ENCODE measurements at places on chromosomes 7 and 10. TPM values are rescaled to one million over a fixed set of nuclear protein-coding genes. Genes with fewer than 3 reads are reported as not detected.

SEMA3E gene
- polyA plus RNA-seq: 36.0 TPM

CNTNAP2 gene
- polyA plus RNA-seq: 37.2 TPM

CAV1 gene
- 431 TPM for polyA plus RNA-seq

C10orf143 gene
- polyA plus RNA-seq: 5.5 TPM

STAG3 gene
- 24.7 TPM for polyA plus RNA-seq

ZNF37A gene
- 15.5 TPM for polyA plus RNA-seq

NRCAM gene
- 15.2 TPM for polyA plus RNA-seq

ITIH5 gene
- 31.9 TPM for polyA plus RNA-seq

GRCh38 chr7:158062661-158063060, 525.0 kb downstream of the PTPRN2 start:
- DNase-seq: no peak

DNA sequence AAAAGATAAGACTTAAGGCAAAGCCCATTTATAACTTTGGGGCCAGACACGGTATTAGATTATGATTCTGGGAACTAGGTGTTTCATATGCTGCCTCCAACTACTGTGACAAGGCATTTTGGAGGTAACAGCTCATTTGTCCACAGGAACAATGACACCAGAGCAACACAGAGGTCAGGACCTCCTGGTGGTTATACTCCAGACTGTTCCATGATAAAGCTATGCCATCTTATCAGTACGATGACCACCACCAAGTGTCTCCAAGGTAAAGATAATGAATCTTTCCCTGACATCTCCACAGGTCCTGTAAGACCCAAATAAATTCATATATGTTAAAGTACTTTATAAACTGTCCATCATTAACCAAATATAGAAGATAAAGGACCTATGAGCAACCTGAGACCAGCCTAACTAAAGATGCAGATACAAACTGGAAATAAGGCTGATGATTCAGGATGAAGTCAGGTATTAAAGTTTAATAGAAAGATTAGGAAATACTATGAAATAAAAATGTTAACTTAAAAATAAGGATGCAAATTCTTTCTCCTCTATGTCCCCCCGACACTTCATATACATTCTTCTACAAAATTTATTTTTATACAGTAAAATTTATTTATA, 26.2 kb downstream of the CUL2 start:
- no peak for DNase-seq

DNA sequence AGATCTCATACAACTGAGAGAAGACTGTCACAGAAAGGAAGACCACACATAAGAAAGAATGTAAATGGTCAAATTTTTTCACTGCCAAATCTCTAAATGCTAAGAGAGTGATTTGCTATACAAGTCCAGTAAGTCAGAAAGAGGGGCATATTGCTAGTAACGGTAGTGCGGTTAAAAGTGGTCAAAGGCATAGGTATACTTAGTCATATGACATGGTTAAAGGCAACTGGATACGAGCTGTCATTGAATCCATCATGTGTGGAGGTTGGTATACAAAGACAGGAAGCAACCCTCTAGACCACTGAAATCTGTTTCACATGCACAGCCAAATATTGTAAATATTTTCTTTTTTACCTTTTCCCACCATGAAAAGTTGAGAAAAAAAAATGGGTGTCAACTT, 4.8 kb downstream of the INHBA start:
- no peak for DNase-seq

DNA sequence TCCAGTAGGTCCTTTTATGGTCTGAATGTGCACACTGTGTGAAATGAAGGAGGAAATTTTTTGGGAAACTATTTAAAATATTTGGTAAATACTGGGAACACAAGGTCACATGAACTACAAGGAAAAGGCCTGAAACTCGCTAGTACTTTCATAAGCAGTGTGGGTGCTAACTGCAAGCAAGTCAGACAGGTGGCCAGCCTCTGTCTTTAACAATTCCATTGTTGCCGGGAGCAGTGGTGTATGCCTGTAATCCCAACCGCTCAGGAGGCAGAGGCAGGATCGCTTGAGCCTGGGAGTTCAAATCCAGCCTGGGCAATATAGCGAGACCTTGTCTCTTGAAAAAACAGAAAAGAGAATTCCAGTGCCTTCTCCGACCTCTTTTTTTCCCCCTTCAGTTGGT, 37.5 kb downstream of the SMURF1 start:
- DNase-seq: no peak

DNA sequence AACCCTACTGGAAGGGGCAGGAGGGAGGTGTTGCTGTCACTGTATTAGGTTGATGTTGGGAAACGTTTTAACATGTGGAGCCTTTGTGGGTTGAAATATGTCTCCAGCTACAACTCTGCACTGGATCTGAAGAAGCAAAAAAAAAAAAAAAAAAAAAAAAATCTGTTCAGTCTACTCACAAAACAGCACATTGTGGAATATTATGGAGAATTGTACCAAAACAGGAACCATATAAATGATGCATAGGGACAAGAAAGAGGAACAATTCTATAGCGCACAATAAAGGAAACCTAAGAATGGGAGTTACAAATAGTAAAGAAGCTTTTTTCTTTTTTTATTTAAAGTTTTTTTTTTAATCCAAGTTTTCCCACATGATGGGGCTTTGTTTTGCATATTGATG, 63.8 kb downstream of the CCSER2 start:
- DNase-seq: no peak

GRCh38 chr7:47635091-47636080, 53.5 kb upstream of the TNS3 start:
- no peak for DNase-seq

- DNase-seq: no peak
Measured at GRCh38 chr10:112989826-112990225, 39.8 kb downstream of the TCF7L2 start.

- no peak for DNase-seq
Measured at GRCh38 chr10:37010741-37011140, 114.7 kb upstream of the ANKRD30A start.

DNA sequence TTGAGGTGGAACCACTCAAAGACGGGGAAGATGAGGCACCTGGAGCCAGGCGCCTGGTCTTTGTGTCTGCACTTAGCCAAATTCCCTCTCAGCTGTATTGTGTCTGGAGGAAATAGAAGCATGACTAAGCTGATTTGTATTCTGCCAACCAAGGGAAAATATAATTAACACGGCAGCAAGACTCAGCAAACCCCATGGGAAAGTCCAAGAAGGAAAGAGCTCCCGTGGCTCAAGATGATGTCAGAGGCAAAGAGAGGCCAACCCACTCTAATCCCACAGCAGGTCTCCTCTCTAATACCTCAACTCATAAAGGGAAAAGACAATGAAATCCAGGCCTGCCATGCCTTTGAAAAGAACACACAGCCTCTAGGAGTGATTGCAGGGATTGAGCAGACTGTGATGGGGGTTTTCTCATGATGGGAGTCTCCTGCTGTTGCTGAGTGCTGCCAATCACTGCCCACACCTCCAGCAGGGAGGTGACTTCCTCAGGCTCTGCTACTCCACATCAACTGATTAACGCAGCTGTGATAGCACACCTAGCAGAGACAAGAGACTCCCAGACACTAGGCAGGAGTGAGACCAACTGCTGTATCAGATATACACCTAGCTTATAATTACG, 255.5 kb upstream of the C7orf33 start:
- no peak for DNase-seq

DNA sequence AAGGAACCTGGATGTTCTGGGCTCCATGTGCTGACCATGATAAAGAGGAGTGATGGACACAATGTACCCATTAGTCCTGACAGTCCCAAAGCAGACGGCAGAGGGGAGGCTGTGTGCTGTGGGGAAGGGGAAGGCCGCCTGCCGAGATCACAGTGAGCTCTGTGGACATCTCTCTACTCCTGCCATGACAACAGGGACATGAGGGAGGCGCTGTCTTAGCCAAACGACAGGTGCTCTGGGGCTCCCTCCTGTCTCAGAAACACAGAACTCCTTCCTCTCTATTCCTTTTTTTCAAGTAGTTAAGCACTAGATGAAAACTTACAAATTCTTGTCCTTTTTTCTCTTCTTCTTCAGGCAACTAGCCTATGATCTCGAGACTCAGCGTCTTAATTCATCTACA, 113.1 kb downstream of the RNF32 start:
- no peak for DNase-seq

- no peak for DNase-seq
Measured at GRCh38 chr7:121544726-121545125, 148.6 kb upstream of the FAM3C start.

DNA sequence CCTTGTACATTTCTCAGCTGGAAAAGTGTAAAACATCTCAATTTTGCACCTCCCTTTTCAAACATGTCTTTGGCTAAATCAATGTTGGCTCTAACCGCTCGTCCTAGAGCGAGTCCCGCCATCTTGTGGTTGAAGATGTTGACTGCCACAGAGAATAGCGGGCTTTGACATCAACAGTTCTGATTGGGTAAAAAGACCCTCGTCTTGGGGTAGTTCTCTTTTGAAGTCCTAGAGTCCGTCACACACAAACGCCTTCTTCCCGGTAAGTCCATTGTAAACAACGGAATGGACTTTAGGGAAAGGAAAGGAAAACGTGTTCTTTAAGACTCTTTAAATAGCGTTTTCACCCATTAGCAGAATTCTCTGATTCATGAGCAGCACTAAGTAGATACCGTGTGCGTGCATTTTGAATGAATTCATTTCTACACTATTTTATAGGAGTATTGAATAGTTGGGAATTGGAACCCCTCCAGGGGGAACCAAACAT, 452 bp upstream of the RPP30 start:
- peak; percentile 50 for DNase-seq

DNA sequence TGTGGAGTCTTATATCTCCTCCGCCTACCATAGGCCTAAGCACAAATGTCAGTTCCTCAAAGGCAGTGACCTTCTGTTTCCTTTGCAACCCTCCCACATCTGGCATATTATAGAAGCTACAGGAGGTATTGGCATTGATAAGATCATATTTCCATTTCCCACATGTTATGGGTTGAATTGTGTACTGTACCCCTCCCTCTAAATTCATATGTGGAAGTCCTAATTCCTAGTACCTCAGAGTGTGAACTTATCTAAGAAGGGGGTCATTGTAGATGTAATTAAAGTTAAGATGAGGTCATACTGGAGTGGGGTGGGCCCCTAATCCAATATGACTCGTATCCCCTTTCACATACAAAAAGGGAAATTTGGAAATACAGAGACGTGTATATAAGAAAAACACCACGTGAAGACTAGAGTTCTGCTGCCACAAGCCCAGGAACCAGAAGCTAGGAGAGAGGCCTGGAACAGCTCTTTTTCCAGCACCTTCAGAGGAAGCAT, 6.1 kb upstream of the LAMB4 start:
- no peak for DNase-seq

DNA sequence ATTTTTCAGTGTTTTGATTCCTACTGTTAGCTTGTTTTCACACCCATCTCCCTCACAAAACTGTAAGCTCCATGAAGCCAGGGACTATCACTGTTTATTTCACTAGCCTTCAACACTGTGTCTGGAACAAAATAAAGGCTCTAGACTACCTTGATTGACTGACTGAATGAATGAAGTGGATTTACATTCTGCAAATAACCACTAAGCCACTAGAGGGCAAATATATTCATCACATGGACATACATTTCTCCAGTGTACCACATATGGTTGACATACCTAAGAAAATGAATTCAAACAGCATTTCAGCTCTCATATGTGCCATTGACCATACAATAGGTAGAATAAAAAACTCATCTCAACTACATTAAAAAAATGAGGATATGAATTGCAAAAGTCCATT, 185.9 kb downstream of the RAB11FIP2 start:
- no peak for DNase-seq

DNA sequence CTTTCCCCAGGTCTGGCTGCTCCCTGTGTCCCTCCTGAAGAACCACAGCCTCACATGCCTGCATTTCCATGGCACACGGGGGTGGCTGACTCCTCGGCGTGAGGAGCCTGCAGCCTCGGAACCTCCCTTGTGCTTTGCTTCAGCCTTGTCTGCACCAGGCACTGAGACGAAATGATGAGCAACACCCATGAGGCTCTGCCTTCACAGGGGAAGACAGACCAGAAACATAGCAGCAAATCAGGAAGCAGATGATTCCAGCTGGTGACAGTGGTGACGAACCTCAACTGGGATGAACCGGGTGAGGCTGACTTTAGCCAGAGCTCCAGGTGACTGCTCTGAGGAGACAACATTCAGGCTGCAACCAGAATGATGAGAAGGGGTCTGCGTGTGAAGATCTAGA, 84.5 kb upstream of the SMNDC1 start:
- DNase-seq: no peak

- peak; percentile 83 for DNase-seq
Measured at GRCh38 chr10:76667408-76668370, 969.9 kb downstream of the KCNMA1 start.

- DNase-seq: no peak
Measured at GRCh38 chr7:30476459-30477145, 2.0 kb downstream of the NOD1 start.

DNA sequence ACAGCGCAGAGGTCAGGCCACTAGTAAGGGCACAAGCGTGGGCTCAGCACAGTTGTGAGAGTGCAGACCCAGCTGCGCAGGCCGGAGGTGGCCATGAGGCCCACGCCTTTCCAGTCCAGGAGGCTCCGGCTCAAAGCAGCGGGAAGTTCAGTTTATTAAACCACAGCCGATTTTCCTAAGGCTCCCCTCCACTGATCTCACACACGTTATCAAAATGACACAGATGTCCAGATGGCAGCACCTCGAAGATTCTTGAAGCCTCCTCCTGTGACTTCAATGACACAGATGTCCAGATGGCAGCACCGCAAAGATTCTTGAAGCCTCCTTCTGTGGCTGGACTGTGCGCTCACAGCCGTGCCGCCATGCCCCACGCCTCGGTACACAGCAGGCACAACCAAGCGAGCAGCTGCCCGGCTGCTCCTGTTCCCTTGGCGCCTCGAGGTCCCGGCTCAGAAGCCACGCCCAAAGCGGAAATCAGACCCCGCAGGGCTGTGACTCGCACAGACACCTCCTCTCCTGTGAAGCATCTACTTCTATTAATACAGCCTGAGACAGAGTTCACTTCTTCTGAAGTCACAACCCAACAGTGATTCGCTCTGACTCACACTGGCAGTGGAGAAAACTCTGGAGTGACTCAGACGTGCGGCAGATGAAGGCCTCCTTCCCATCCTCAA, 122.7 kb downstream of the MAD1L1 start:
- DNase-seq: no peak

- no peak for DNase-seq
Measured at GRCh38 chr7:115356139-115356746, 434.3 kb downstream of the MDFIC start.

DNA sequence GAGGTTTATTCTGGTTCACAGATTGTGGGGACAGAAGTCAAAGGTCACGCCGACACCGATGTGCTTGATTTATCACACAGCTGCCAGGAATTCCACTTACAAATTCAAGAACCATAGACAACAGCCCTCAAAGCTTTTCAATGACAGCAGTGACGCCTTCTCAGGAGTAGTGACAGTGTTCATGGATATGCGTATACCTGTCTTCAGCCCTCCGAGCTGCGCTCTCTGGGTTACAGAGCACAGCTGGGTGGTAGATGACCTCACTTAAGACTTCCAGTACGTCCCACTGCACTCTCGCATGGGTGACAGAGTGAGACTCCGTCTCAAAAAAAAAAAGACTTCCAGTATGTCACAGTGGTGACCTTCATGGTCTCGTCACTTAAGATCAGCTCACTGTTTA, 108.5 kb downstream of the TCERG1L start:
- DNase-seq: no peak
